ENCODE measurements at places on chromosomes 13 and 19.
A peak's percentile ranks its signal among the peaks of the same experiment; 100 is the strongest.

DNA sequence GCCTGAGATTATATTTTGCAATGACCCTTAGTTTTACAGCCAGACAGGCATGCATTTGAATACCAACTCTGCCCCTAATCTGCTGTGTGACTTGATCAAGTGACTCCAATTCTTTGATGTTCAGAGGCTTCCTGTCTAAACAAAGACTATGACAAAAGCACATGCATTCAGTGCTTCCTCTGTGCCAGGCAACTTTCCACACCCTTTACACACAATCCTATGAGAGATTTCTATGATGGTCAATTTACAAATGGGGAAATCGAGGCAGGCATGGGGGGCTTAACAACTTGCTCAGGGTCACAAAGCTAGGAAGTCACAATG lies 3.7 kb upstream of the LYPD3 start:
- no peak for DNase-seq

DNA sequence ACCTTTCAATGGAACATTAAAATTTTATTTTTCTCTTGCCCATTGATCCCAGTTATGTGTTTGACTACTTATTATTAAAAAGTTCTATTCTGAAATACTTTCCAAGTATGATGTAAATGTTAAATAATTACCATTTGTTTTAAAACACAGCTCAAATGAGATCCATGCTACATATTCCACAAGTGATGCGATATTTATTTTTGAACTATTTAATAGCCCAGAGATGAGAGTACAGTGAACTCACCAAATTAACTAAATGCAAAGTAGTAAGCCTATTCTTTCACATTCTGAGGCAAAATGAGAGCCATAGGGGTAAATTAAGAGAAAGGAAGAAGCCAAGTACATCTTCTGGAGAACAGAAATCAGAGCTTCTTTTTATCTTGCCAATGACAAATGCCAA lies 1.2 kb upstream of the DCLK1 start:
- DNase-seq = no peak

DNA sequence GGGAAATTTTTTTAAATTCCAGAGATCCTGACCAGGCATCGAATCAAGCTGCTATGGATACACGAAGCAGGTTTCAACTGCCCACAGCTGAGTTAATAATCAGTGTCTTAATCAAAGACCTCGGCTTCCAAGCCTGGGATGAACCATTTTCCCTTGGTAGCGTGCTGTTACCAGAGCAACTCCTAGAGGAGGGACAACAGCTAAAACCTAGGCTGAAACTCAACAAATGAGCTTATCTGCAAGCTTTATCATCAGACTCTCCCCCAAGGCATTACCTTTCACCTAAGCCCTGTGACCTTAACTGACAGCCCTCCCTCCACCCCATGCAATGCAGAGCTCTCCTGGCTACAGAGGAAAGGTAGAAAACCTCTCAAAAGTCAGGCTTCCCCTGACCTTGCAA lies 39.7 kb downstream of the RCBTB1 start:
- DNase-seq = no peak

DNA sequence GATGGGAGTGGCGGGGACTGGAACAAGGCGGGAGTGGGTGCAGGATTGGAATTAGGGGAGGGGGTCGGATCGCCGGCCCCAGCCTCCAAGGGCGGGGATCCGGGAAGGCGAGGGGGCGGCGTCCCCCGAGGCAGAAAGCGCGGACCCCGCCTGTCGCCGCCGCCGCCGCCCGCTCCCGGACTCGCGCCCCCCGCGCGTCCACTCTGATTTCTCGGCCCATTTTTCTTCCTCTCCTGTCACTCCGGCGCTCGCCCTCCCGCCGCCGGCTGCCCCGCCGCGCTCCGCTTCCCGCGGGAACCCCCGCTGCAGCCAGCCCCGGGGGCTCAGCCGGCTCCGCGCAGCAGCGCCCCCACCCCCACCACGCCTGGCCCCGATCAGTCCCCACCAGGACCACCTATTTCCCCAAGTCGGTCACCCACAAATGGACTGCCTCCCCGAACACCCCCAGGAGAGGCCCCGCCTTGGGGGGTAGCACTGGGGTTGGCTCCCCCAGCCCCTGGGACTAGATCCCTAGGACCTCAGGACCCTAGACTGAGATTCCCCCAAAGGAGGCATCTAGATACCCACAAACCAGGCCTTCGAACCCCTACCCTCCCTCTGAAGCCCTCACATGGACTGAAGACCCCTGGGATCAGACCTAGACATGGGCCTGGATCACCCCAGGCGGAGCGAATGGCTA lies 12.6 kb upstream of the ERFL start:
- no peak for DNase-seq

GRCh38 chr13:97724450-97724849 lies 229.0 kb upstream of the IPO5 start:
- DNase-seq = no peak

DNA sequence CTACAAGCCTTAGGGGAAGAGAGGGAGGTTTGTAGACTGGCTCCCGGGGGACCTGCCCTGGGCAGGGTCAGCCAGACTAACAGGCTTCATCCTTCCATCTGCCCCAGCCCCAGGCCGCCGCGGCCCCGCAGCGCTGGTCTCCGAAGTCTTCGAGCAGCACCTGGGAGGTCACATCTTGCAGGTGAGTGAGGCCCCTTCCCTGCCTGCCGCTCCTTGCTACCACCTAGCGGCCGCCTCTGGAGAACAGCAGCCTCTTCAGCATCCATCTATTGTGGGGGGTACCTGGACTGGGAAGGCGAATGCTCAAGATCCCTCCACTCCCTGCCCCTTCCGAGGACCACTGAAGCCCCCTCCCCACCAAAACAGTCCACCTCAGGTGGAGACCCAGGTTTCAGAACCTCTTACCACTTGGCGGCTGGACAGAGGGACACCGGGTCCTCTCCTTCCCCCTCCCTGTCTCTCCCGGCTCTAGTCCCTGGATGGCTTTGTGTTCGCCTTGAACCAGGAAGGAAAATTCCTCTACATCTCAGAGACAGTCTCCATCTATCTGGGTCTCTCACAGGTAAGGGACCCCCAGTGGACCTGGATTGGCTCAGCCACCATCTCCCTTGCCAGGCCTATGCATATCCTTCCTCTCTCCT lies 12.7 kb downstream of the NPAS1 start:
- DNase-seq = no peak

DNA sequence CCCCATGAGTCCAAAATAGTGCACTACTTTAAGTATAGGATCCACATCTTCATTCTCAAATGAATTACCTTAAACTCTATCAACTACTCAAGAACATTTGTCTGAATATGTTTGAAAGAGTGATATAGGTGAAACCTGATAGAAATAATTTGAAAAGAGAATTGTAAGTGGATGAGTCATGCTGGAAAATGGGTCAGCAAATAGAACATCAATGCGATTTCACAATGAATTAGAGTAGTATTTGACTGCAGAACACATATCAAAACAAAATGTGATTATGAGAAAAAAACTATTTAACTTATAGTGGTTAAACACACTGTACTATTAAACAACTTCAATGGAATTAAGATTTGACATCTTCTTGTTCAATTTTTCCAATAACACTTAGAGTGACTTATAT lies 300.6 kb upstream of the KLHL1 start:
- DNase-seq = no peak

- DNase-seq = peak; percentile 12
These were observed 42.0 kb upstream of the RXFP2 start for GRCh38 chr13:31697290-31697689.

- no peak for DNase-seq
These were observed 55.9 kb upstream of the UQCRFS1 start for GRCh38 chr19:29268721-29269393.

DNA sequence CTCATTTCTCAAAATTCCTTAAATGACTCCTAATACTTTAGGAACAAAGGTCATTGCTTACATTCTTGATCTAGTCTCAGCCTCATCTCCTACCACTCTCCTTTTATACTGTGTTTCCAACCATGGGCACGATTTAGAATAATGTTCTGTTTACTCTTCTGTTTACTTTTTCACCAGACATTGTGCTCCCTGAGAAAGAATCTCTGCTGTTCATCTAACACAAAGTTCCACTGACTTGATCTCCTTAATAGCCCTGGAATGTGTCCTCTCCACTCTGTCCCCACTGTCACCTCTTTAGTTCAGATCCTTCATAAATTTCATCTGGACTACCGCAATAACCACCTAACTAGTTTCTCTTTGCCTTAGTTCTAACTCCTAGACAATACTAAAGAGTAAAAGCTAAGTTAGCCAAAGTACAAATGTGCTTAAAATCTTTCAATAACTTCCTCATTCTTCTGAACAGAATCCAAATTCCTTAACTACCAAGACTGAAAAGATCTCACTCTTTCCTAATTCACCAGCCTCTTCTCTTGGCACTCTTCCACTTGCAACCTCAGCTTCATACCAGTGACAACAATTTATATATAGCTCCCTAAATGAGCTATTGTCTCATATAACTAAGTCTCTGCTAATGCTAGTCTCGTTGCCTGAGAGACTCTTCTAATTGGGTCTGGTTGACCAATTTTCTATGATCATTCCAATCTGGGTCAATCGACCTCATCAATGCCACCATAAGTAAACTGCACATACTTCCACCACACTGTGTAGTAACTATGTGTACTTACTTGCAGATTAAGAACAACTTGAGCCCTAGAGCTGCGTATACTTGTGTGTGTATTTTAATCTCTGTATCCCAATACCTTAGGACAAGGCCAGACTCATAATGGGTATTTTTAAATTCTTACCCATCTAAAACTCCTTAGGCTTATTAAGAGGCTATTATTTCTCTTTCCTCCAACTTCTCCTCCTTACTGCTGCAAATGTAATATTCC lies 179.9 kb downstream of the VWA8 start:
- peak; percentile 95 for DNase-seq

DNA sequence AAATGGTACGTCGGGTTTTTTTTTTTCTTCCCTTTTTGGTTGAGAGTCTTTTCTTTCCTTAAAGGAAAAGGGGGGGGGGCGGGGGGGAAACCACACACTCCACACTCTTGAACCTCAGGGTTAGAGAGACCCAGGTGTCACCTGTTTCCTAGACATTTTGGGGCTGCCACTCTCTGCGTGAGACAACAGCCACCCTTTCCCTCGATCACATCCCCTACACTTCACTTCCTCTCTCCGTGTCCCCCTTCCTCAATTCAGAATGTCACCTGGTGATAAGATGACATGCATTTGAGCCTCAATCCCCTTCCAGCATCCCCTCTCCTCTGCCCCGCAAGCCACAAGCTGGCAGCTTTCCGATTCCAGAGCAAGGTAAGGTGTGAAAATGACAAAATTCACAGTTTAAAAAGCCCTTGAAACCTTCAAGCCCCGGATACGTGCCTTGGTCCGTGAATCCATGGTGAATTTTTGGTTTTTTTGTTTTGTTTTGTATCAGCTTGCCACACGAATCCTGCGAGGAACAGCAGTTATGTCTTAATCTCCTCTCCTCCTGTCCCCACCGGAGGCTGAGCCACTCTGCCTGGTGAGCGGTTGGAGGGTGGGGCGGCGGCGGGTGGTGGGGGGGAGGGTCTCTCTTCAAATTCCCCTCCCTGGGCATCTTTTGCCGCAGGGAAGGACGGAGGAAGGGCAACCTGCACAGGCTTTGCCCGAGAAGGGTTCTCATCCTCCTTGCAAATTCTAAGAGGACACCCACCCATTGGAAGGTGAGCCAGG lies 4.2 kb downstream of the PTPRS start:
- no peak for DNase-seq

DNA sequence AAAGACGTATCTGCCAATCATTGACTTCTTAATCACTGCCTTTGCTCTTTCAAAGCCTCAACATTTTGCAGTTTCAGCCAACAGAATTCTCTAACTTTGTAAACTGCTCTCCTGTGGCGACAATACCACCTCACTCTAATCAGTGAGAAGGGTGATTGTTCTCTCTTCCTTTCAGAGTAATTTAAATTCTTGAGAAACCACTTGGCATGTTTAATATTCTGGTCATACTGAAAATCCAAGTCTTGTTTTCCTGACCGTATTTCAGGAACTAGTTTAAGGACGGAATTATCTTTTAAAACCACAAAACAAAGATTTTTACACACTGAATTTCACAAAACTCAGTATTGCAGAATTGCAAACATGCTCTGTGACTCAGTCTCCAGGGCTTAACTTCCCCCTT lies 5.2 kb upstream of the CDC16 start:
- peak; percentile 16 for DNase-seq

- DNase-seq = peak; percentile 19
These were observed 60.9 kb upstream of the MED4 start for GRCh38 chr13:48155848-48156247.

DNA sequence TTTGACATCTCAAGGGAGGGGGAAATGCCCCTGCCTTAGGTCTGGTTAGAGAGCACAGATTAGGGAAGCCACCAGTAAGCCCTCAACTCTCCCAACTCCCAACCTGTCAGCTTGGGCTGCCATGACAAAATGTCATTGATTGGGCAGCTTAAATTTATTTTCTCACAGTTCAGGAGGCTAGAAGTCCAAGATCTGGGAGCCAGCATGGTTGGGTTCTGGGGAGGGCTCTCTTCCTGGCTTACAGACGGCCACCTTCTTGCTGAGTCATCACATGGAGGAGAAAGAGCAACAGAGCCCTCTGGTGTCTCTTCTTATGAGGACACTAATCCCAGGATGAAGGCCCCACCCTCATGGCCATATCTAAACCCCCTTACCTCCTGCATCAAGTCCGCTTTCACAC lies 24.2 kb downstream of the C19orf12 start:
- DNase-seq = peak; percentile 54
